Sigmoid colon (tissue), 7 donors: ENCODE measurements at places on chromosomes 13 and 19.

- no peak for DNase-seq
Measured at GRCh38 chr19:6498294-6499036, 3.6 kb downstream of the TUBB4A start.

- no peak for DNase-seq
Measured at GRCh38 chr13:108451121-108451520, 178.3 kb upstream of the MYO16 start.

- no peak for DNase-seq
Measured at GRCh38 chr13:59038824-59039223, 1124.9 kb downstream of the DIAPH3 start.

DNA sequence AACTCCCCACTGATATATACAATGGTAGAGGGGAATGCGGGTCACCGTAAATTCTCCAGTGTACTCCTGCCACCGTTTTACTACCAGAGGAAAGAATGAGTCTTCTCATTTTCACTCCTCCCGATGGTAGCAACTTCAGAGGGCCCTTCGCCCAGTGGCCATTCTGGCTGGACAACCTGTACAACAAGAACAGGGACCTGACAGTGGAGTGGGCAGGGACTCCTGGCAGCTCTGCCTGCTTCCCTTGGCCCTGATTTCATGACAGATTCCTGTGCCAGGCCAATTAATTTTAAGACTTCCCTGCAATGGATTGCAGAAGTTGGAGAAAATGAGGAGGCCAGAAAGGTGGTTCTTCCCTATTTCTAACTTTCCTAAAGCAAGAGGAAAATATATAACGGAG lies 148.9 kb downstream of the GPC6 start:
- DNase-seq: no peak

- no peak for DNase-seq
Measured at GRCh38 chr19:13689085-13689484, 75.2 kb upstream of the MRI1 start.

GRCh38 chr13:24863748-24864540 lies 100.0 kb downstream of the RNF17 start:
- DNase-seq: no peak

- peak; percentile 75 for DNase-seq
Measured at GRCh38 chr13:106566641-106567473, 1.1 kb downstream of the ARGLU1 start.
